Bronchial epithelial cell (primary cell): ENCODE measurements at places on chromosomes 1 and 21.

- peak; percentile 73 for DNase-seq
Observed at GRCh38 chr1:84208935-84209334, 64.9 kb downstream of the PRKACB start.

GRCh38 chr1:55559842-55560241 is 344.7 kb upstream of the USP24 start:
- no peak for DNase-seq

GRCh38 chr1:21707086-21707840 is 38.1 kb upstream of the RAP1GAP start:
- DNase-seq = no peak

GRCh38 chr1:170219163-170219562 is 73.4 kb downstream of the NTMT2 start:
- no peak for DNase-seq

- no peak for DNase-seq
Observed at GRCh38 chr1:111099289-111099688, 40.6 kb downstream of the DRAM2 start.

- no peak for DNase-seq
Observed at GRCh38 chr1:7614576-7615074, 156.5 kb upstream of the VAMP3 start.

DNA sequence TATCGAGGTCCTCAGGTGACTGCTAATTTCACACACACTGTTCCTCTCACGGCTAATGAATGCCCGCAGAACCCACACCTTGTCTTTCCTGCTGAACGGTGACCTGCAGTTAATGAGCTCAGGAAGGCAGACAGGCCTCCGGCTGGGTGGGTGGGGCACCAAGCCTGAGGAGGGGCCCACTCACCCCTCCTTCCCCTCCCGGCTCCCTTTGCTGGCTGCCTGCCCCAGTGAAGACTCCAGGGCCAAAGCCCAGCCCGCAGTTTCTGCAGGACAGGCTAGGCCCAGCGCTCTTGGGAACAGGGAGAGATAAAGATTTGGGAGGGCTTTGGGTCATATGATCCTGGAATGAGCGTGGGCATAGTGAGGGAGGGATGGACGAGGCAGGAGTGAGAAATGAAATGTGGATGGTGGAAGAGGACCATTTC is 26.4 kb downstream of the FOXO6 start:
- peak; percentile 13 for DNase-seq

DNA sequence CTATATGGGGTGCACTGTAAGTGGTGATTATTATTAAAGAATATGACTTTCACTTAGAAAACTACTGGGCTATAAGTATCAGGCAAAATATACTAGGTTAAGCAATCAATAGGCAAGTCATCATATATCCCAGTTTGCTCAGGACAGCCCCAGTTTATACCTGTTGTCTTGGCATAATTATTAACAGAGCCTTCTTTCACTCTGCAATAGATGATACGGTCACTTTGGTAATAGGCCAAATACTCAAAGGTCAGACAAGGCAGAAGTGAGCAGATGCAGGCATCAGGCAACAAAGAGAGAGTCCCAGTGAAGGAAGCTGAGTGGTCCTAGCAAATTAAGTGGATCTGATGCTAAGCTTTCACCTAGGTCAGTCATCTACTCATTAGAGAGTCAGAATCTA is 599.9 kb downstream of the LMO4 start:
- DNase-seq = no peak

- no peak for DNase-seq
Observed at GRCh38 chr1:185363205-185363604, 46.2 kb upstream of the IVNS1ABP start.

DNA sequence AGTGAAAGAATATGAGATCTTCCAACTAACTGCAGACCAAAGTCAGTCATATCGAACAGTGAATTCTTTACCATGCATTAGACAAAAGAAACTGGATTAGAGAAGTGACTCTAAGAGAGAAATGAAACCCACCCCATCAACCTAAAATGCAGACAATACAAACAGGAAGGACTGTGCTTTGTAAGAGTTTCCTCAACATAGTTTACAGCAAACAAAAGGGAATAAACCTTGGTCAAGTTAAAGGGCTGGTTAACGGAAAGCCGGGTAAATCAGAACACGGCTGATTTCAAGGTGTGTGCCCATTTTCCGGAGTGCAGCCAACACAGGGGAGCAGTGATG is 39.2 kb downstream of the SIPA1L2 start:
- DNase-seq = no peak

GRCh38 chr1:39689635-39690034 is 1.6 kb downstream of the HPCAL4 start:
- DNase-seq = no peak

DNA sequence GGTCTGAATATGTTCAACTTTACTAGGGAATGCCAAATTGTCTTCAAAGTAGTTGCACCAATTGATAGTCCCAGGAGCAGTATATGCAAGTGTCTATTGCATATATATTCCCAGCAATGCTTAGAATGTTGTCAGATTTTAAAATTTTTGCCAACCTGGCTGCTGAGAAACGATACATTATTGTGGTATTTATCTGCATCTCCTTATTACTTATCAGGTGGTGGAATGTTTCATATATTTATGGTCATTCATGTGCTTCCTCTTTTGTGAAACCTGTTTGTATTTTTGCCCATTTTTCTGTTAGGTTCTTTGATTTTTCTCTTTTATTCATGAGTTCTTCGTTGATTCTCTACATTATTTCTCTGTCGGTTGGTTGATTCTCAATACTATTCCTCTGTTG is 39.5 kb downstream of the COLGALT2 start:
- DNase-seq = peak; percentile 5

DNA sequence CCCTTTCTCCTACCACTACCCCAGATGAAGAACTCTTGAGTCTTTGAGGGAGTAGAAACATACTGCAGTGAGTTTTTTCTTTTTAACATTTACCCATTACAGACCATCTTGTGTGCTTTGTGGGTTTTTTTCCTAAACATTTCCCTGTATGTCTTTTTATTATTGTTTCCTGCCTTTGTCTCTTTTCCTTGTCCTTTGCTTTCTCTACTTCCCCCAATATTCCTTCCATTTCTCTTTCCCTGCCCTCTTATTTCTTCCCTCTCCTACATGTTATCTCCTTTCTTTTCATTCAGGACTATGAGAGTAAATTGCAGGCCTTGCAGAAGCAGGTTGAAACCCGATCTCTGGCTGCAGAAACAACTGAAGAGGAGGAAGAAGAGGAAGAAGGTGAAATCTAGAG is 79.1 kb upstream of the PGD start:
- no peak for DNase-seq

GRCh38 chr1:207862241-207862787 is 48.6 kb downstream of the CD34 start:
- peak; percentile 44 for DNase-seq

GRCh38 chr1:110601332-110601731 is 4.8 kb downstream of the KCNA2 start:
- no peak for DNase-seq

GRCh38 chr1:61910035-61910434 is 167.8 kb downstream of the PATJ start:
- DNase-seq = no peak

DNA sequence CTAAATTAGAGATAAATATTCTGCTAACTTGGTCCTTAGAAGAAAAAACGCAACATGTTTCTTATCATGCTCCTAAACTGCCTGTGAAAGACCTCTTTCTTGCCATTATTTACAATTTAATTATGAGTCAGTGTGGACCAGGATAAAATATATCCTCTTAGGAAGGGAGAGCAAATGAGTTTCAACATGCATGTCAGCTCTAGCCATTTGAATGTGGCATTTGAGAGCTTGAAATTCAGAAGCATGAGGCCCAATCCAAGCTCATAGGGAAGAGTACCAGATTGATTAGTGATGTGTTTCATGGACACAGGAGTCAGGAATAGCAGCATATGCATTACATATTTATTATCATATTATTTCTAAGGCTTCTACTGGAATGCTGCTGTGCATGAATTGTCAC is 39.3 kb downstream of the TBX15 start:
- peak; percentile 28 for DNase-seq
